HCT116 (cell line): ENCODE measurements at places on chromosomes 5 and 9.

- DNase-seq, result peak; percentile 26
Measured at GRCh38 chr5:172187118-172188032, 649 bp downstream of the STK10 start.

GRCh38 chr5:121462441-121462840, 389.2 kb upstream of the FTMT start:
- DNase-seq, result no peak

- peak; percentile 18 for DNase-seq
Measured at GRCh38 chr9:122265149-122265915, 650 bp downstream of the MRRF start.

DNA sequence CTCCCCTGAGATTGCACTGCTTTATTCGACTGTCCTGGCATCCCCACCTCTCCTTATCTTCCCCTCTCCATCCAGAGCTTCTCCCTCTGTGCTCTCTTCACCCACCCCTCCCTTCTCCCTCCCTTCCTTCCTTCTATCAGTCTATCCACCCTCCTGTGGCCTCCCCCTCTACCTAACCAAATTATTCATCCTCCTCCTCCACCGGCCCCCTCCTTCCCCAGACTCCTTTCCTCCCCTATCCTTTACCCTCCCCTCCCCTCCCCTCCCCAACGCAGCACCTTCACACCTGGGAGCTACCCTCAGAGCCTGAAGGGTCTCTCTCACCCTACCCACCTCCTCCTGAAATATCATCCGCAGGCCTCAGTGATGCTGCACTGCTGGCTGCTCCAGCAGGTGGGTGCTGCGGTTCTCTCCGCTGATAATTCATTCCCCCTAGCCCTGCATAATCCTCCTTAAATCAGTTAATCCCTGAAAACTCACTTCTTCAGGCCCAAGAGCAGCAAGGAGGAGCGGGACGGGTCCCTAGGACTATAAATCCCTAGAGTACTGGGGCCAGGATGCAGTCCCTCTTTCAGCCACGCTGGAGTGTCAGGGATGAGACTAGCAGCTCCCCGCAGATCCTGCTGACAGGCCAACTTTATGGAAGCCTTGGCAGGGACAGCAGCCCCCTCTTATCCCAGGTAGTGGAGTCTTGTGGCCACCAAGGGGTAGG, 97.8 kb downstream of the PCDH1 start:
- no peak for DNase-seq

DNA sequence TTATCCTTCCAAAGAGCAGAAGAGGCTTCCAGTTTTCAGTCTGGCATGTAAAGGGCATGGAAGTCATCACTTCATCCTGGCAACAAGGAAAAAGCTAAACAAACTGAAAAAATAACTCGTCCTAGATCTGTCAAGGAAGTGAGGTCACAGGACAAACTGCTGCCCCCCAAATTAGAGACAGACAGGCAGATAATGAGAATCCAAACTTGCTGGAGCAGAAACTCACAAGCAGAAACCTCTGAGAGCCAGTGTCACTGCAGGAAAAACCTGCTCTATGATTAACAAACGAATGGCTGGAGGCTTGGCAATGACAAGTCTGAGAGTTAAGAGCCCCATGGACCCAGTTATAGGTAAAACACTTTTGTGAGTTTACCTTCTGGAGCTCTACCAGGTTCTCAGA, 18.9 kb upstream of the MLANA start:
- no peak for DNase-seq
